ENCODE measurements at places on chromosomes 1 and 21. TPM values are rescaled to one million over a fixed set of nuclear protein-coding genes. Genes with fewer than 3 reads are reported as not detected.

The TAS1R1 gene
- not detected for polyA plus RNA-seq

The AMY1B gene
- not detected for polyA plus RNA-seq

The ASTN1 gene
- not detected for polyA plus RNA-seq

The GSTM2 gene
- polyA plus RNA-seq = 20.9 TPM

The ITLN1 gene
- not detected for polyA plus RNA-seq

The OMA1 gene
- polyA plus RNA-seq = 12.1 TPM

DNA sequence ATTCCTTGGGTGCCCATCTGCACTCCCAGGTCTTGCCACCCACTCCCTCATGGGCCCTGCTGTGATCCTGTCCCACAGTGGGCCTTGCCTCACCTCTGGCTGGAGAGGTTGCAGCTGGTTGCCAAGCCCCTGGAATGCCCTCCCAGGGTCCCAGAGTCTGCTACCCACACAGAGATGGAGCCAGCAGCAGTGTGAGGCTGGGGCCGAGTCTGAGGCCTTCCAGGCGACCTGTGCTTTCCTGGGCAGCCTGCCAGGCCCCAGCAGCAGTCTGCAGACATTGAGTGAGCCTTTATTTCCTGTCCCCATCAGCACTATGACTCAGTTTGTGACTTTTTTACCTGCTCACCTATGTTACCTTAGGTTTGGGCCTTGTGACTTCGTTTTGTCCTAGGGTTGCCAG, 25.0 kb upstream of the TSPAN2 start:
- DNase-seq = no peak

DNA sequence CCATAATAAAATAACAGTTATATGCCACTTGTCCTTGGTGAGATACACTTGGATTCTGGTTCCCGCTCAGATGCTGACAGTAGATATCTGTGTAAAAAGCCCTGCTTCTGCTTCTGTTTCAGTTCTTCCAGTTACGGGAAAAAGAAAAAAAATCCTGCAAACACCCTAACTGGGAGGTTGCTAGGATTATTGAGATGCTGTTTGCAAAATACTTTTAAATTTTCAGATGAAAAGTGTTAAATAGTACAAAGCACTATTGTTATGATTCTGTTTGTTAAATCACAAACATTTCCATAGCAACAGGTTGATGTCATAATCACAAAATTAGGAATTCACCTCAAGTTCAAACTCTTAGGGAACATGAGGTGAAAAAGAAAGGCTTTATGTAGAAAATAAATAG, 232.3 kb downstream of the HMCN1 start:
- no peak for DNase-seq

DNA sequence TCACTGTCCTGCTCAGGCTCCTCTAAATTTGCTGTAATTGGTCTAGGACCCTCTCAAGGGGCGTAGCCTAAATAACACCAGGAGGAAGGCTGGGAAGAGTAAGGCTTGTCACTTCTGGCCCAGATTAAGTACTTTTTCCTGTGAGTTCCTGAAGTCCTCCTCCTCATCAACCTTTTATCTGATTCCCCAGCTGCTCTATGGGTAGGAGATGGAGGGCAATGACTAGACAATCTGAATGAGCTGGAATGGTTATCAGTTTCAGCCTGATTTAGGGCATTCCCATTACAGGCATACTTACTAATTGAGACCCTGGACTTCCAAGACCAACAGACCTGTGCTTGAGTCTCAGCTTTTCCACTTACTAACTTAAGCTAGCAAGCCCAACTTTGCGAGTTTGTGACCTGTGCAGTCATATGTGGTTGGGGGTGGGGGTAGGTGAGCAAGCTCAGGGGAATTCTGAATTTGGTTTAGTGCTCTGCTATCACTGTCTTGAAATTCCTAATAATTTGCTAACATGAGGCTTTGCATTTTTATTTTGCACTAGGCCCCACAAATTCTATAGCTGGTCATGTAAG, 18.0 kb upstream of the FGGY start:
- no peak for DNase-seq

DNA sequence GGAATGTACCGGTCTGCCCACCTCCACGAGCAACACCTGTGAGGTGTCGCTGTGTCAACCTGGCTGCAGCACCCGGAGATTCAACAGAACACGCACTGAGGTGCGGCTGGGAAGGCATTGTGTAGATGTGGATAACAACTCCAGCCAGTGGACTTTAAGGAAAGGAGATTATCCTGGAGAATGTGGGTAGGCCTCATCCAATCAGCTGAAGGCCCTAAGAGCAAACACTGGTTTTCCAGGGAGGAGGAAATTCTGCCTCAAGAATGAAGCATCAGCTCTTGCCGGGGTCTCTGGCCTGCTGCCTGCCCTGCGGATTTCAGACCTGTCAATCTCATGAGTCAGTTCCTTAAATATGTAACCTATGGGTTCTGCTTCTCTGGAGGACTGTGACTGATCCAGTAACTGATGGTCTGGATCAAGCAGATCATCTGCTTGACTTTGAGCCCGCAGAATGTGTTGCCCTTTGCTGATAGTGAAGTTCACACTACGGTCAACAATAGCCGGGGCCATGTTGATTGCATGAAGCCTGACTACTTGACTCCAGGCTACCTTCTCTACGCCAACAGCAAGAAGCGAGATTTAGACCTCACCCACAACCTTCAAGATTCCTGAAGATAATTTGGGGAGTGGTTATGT, 15.9 kb upstream of the PRDM15 start:
- DNase-seq = peak; percentile 30

DNA sequence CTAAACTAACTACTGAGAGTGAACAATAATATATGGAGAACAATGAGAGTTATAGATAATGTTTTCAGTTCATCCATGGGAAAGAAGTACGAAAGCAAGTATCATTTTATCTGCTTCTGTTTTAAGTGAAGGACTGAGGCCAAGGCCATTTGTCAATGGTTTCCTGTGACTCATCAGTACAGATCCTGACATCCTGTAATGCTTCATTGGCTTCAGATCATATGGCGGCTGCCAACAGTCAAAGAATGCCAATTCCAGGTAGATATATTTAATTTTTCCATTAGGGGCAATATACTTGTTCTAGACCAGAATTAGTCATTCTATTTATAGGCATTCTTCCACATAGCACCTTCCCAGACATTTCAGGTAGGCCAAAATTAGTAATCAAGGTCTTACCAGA, 97.3 kb downstream of the USH2A start:
- no peak for DNase-seq

DNA sequence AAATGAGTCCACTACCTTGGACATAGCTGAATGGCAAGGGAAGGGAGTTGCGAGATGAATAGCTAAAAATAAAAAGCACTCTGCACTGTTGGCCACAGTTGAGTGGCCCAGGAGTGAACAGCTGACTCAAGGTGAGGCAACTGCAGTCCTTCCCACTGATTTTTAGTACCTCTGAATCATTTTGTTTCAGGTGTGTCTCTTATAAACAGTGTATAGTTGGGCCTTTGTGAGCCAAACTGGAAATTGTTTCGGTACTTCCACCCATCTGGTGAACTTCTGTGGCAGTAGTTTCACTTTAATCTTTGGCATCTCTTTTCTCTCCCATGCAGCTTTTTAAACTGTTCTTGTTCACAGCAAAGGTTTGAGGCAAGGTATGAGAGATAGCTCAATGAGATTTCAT, 122.7 kb downstream of the VAV3 start:
- peak; percentile 75 for DNase-seq

- DNase-seq = no peak
Measured at GRCh38 chr1:36689992-36690391, 207.3 kb upstream of the CSF3R start.

- no peak for DNase-seq
Measured at GRCh38 chr1:101365186-101365585, 128.4 kb downstream of the S1PR1 start.
